Uterus (tissue), 4 donors: ENCODE measurements at places on chromosomes 1 and 21.

- no peak for DNase-seq
- H3K4me3 ChIP-seq, result no peak overlapping the region
- H3K27ac ChIP-seq, result no peak overlapping the region
- H3K36me3 ChIP-seq, result no peaks in the 10 kb centered on the region
Measured at GRCh38 chr1:106637566-106637965, 418.9 kb upstream of the PRMT6 start.

DNA sequence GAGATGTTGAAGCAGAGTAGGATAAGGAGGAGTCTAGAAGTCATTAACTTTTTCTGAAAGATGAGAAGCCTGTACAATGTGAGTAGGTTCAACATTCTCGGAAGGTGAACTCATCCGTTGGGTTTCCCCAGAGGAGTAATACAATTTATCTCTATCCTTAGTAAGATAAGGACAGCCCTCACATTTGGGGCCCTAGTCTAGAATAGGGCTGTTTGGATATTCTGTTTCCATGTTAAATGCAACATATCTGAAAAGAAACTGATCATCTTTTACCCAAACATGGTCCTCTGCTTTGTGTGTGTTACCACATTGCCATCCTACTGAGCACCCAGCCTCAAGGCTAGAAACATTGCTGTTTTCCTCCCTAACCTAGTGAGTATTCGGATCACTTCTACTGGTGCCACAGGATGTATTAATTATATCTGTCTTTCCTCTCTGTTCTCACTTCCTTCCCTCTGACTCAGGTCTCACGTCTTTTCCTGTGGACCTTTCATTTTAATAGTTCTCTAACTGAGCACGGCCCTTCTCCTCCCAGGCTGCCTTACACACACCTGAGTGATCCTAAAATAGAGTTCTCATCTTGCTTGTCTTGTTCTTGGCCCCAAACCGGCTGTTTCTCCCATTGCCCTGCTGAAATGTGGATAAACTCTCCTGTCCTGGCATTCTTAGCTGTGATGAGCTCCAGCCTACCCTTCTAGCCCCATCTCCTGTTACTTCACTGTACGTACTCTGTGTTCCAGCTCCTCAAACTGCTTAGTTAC is 91.7 kb downstream of the CDC14A start:
- no peaks in the 10 kb centered on the region for H3K36me3 ChIP-seq
- peaks cover 4% of the 10 kb centered on the region for H3K4me1 ChIP-seq
- no peak overlapping the region for H3K4me3 ChIP-seq
- DNase-seq, result no peak
- H3K27me3 ChIP-seq, result no peaks in the 10 kb centered on the region

DNA sequence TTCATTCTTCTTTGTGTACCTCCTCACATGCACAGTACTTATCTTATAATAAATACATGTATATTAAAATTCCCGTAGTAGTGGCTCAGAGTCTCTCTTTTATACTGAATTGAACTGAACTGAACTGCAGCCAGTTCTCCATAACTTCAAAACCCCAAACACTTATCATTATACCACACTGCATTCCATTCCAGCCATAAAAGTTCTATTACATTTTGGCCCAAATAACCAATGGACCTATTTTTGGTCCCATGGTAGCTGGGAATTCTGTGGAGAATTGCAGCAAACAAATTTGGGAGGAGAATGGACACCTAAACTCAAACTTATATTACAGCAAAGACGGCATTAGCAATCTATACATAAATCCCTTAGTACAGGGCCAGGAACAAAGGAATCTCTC is 86.6 kb upstream of the C1orf87 start:
- DNase-seq, result no peak
- H3K27ac ChIP-seq, result no peak overlapping the region
- H3K36me3 ChIP-seq, result no peaks in the 10 kb centered on the region
- H3K4me1 ChIP-seq, result no peaks in the 10 kb centered on the region

DNA sequence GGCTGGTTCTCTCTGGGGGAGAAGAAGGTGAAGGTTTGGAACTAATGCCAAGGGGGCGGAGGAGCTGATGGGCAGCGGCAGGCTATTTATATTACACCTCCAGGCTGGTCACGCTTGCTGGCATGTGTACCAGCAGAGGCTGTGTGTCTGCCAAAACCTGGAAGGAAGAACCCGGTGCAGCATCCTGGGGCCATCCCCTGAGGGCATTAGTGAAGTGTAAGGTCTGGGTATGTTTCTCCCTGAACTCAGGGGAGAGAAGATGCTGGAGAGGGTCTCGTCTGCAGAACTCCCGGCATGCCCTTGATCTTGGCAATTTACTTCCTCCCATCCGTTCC is 5.3 kb downstream of the DISP3 start:
- H3K27ac ChIP-seq, result no peak overlapping the region
- peaks cover 5% of the 10 kb centered on the region for H3K4me1 ChIP-seq
- H3K36me3 ChIP-seq, result no peaks in the 10 kb centered on the region
- H3K4me3 ChIP-seq, result no peak overlapping the region
- DNase-seq, result no peak

- no peak overlapping the region for H3K27ac ChIP-seq
- no peaks in the 10 kb centered on the region for H3K36me3 ChIP-seq
- H3K4me3 ChIP-seq, result no peak overlapping the region
- no peaks in the 10 kb centered on the region for H3K27me3 ChIP-seq
- DNase-seq, result no peak
Measured at GRCh38 chr1:98342566-98342965, 319.0 kb upstream of the SNX7 start.

DNA sequence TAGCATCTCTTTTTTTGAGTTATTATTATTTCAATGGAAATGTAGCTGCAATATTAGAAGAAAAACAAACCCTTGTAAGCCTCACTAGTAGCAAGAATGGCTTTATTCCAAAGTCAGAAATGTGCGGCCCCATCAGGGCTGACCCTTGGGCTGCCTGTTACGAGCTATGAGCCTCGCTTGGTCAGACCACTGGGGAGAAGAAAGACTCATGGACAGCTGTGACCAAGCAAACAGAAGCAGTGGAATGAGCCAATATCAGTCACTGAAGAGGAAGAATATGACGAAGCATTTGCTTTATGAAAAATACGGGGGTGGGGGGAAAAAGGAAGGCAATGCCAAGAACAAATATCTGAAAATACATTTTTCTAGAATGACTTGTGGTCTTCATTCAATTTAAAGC is 504.5 kb downstream of the LMO4 start:
- H3K4me3 ChIP-seq, result no peak overlapping the region
- no peak overlapping the region for H3K27ac ChIP-seq
- no peaks in the 10 kb centered on the region for H3K27me3 ChIP-seq
- no peaks in the 10 kb centered on the region for H3K36me3 ChIP-seq
- no peak for DNase-seq
- no peaks in the 10 kb centered on the region for H3K4me1 ChIP-seq

DNA sequence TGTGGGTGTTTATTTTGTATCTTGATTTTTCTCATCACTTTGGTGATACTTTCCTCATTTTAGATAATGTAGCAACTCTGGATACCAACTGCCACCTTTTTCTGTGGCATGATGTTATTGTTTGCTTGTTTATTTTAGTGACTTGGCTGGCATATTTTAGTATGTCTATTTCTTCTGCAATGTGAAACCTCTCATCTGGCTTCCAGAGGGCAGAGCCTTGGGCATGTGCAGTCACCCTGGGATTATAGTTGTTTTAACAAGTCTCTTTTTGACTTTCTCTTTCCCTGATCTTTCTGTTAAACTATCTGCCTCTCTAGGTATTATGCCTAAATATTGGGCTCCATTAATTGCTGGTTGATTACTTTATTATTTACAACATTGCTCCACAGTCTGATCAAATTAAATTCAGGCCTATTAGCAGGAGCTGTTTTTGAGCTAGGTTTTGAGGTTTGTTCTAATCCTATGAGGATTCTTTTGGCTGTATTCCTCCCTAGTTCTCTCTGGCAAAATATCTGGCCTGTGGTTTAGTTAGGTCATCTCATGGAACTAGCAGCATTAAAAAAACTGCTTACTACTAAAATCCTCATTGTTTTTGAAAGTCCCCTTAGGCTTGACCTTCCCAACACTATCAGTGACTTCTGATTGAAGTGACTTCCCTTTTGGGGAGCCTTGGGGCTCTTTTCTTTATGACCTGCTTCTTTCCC is 86.4 kb upstream of the FAM78B start:
- no peaks in the 10 kb centered on the region for H3K4me1 ChIP-seq
- no peaks in the 10 kb centered on the region for H3K27me3 ChIP-seq
- H3K36me3 ChIP-seq, result no peaks in the 10 kb centered on the region
- H3K4me3 ChIP-seq, result no peak overlapping the region
- H3K27ac ChIP-seq, result no peak overlapping the region
- no peak for DNase-seq

DNA sequence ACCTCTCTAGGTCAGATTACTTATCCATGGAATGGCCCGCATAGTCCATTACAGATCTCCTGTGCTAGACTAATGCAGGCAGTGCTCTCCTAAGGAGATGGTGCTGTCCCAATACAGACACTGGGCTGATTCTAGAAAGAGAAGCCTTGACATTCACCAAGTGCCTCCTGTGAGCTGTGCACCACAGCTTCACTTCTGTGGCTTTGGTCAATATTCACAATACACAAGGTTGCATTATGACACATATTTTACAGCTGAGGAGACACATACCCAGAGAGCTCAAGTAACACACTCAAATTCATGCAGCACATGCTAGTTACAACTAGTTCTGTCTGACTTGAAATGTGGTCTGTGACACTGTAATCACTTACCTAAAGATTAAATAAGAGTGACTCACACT is 59.4 kb upstream of the LRRC8B start:
- no peak for DNase-seq
- H3K27ac ChIP-seq, result no peak overlapping the region
- H3K36me3 ChIP-seq, result no peaks in the 10 kb centered on the region
- H3K27me3 ChIP-seq, result no peaks in the 10 kb centered on the region
- no peak overlapping the region for H3K4me3 ChIP-seq

DNA sequence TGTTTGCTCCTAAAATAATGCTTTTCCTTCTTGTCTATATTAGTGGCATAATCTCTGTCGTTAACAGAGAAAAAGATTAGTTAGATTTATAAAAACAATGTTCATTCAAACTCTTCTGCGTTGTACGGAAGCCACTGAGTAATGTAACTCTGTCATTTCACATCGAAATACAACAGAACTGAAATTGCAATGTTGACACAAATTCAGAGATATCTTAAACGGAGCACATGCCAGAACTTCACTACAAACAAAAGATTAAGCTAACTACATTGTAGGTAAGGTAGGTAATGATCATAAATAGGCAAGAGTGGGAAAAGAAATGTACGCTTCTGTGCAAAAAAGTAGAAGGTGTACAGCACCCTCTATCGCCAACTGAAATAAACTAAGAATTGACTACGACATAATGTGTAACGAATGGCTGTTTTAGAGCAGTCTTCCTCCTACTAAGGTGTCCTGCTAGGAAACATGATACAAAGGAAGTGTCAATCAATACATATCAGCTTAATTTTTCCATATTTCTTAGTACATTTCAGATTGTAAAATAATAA is 56.6 kb downstream of the PCNX2 start:
- no peak overlapping the region for H3K27ac ChIP-seq
- H3K4me1 ChIP-seq, result no peaks in the 10 kb centered on the region
- DNase-seq, result no peak
- H3K27me3 ChIP-seq, result no peaks in the 10 kb centered on the region
- no peaks in the 10 kb centered on the region for H3K36me3 ChIP-seq
- no peak overlapping the region for H3K4me3 ChIP-seq
